Central memory CD8-positive, alpha-beta T cell (primary cell): ENCODE measurements at places on chromosomes 5 and 9.

DNA sequence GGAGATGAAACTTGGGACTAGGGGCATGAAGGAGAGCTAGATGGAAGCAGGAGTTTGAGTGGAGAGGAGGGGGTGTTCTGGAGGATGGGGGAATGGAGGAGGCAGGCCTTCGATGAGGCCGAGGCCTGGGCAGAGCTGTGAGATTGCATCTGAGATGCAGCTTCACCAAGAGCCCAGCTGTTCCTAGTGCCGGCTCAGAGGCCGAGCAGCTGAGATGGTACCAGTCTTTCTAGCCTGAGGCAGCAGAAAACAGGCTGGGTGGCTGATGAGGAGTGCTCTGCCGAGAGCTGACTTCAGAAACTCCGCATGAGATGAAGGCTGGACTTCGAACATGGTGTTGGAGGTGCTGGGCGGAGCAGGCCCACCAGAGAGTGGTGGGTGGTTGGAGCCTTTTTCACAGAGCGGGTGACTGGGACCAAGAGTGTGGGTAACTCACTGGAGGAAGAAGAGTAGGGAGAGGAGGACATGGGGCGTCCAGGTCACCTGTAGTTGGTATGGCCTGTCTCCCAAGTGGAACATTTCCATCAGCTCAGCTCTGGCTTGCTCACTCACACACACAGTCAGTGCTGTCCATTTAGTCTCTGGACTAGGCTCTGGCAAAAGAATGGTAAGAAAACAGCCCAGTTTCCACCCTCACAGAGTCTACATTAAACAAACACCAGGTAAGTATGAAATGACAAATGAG is 54.7 kb downstream of the TMOD1 start:
- no peak for DNase-seq

DNA sequence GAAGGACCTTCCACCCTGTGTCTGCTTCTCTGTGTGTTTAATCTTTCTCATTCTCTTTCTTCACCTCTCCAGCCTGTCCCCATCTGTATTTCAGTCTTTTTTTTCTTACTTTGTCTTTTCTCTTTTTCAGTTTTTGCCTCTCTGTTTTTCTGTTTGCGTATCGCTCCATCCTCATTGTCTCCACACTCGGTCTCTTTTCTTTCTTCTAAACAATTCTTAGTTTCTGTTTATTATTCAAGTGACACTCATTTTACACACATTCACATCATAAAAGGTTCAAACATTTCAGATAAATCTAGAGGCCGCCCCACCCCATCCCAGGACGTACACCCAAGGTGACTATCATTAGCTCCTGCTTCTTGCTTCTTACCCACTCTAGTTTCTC is 9.8 kb downstream of the LHX2 start:
- no peak for DNase-seq

DNA sequence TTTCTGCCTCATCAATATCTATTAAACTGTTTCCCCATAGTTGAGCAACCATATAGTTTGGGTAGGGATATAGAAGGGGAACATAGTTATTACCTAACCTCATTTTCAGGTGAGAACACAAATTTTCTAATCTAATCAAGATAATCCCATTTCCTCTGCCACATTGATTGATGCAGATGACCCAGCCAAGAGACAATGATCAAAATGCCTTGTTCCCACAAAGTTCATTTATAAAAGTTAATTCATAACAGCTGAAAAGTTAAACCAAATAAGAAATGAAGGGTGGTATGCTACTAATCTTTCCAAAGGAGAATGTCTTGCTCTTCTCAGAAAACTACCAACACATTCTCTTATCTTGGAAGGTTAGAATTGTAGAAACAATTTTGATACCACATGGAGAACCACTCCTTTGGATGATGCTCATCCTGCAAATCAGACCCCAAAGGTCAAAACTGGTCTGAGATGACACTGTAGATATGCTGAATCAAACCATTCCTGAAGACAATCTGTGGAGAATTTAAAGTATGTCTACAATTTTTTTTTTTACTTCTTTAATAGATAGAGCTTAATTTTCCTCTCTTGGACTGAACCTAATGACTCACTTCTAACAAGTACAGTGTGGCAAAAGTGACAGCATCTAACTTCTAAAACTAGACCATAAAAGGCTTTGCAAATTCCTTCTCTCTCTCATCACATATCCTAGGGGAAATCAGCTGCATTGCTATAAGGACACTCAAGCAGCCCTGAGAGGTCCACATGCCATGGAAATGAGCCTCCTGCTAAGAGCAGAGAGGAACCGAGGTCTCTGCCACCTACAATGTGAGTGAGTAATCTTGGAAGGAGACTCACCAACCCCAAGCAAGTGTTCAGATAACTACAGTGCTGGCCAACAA is 586.7 kb upstream of the TUSC1 start:
- no peak for DNase-seq

GRCh38 chr5:124772457-124773200 is 26.2 kb upstream of the ZNF608 start:
- DNase-seq, result no peak

GRCh38 chr5:97554977-97555643 is 372.1 kb upstream of the RIOK2 start:
- DNase-seq, result no peak

DNA sequence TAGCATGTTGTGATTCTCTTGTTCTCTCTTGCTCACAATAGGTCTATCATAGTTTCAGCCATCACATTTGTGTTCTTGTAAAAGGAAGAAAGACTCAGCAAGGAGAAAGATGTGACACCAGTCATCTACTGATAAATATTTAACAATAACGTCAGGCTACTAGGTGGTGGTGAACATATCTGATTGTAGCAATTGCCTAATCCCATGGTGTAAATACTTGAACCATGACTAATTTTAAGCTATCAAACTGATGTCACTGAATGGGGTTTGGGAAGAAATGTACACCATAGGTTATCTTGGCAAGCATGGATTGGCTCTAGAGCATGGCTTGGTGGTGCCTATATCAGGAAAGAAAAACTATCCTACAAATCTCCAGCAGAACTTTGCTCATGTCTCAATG is 16.6 kb downstream of the DMRTA1 start:
- DNase-seq, result no peak

DNA sequence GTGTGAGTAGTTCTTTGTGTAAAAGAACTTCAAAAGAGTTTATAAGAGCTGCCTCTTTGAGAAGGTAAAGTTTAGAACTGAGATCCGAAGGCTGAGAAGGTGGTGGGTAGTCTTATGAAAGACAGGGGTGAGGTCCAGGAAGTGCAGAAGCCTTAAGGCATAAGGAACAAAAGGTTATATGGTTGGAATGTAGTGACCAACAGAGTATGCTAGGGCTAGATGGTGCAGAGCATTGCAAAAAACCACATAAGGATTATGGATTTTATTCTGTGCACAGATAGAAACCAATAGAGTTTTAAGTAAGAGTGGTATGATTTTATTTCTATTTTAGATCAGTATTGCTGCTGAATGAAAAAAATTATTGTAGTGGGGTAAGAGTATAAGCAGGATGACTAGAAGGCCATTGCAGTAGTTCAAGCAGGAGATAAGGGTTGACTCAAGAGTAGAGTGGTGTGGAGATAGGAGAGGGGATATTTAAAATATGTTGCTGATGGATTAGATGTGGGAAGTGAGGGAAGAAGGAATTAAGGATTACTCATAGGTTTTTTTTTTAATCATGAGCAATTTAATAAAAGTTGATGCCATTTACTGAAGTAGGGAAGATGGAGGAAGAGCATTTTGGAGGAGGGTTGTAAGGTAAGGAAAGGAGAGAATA is 3.7 kb downstream of the RECK start:
- no peak for DNase-seq

DNA sequence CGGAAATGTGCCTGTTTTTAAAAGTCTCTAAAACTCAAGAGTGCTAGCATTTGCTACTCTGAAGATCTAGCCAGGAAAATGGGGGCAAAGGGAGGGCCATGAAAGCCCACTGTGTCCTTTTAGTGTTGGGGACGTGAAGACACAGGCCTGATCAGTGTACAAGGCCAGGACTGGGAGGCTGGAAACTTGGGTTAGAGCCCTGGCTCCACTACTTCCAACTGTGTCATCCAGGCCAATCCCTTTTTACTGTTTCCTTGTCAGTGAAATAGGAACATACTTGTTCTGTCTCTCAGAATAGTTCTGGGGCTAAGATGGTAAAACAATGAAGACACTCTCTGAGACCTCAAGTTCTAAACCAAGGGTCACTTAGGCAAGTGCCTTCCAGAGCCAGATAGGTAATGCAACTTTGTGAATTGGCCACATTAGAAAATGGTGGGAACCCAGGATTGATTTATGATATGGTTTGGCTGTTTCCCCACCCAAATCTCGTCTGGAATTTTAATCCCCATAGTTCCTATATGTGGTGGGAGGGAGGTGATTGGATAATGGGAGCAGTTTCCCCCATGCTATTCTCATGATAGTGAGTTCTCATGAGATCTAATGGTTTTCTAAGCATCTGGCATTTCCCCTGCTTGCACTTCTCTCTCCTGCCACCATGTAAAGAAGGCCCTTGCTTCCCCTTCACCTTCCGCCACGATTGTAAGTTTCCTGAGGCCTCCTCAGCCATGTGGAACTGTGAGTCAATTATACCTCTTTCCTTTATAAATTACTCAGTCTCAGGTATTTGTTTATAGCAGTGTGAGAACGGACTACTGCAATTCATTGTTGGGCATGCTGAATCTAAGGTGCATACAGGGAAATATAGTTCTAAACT is 30.4 kb upstream of the B4GALT1 start:
- DNase-seq, result no peak

GRCh38 chr5:90967443-90967842 is 408.8 kb downstream of the ADGRV1 start:
- DNase-seq, result no peak

DNA sequence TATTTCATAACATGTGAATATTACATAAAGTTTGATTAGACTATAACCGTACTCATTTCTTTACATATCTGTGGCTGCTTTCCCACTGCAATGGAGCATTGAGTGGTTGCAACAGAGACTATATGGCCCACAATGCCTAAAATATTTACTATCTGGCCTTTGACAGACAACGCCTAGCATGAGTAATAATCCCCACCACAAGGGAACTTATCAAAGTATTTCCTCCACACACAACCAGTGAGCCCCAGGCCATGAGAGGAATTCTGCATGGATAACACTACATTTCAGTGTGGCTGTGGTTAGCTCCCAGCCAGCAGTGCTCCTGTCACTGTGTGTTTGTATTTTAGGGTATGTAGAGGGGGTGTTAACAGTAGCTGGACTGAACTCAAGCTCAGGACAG is 54.8 kb downstream of the FAM81B start:
- DNase-seq, result no peak

DNA sequence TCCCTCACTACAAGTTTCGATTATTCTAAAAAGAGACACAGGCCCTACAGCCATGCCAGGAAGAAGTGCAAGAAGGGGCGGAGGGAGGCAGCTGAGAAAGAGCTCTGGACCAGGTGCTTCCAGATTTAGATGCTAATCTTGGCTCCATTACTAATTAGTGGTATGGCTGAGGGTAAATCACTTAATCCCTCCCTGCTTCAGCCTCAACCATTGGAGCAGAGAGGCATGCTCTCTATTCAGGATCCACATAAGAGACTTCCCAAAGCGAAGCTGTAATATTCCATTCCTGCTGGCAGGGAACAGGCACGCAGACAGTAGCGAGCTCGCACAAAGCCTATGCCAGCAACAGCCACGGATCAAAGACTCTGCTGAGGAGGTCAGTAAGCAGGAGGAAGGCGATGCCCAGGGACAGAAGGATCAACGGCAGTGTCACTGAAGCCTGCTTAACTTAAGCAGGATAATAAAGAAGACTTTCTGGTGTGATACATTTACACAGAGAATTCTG is 24.2 kb downstream of the LIFR start:
- DNase-seq, result no peak
